ENCODE measurements at places on chromosomes 16 and 17.
A peak's percentile ranks its signal among the peaks of the same experiment; 100 is the strongest.

DNA sequence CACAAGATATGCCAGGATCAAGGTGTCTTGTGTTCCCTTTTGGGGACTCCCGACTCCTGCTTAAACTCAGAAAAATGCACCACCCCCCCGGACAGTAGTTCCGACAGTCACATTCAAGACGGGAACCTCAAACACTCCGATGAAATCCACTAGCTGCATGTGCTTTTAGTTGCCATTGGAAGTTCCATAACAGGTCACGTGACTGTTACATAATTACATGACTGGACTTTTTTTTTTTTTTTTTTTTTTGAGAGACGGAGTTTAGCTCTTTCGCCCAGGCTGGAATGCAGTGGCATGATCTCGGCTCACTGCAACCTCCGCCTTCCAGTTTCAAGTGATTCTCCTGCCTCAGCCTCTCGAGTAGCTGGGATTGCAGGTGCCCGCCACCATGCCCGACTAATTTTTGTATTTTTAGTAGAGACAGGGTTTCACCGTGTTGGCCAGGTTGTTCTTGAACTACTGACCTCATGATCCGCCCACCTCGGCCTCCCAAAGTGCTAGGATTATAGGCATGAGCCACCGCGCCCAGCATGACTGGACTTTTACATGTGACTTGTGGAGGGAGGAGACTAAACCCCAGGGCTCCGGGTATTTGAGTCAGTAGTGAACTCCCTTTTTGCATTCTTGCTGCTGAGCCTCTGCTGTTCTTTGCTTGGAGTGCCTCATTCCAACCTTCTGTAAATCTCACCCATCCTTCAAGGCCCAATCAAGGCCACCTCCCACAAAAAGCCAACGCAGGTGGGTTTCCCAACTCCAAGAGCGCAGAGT lies 1.6 kb downstream of the SIRT7 start:
- H3K27ac ChIP-seq, result peak overlapping the region; percentile 90
- H3K4me3 ChIP-seq, result peak overlapping the region; percentile 67
- no peak for DNase-seq
- peaks cover 37% of the 10 kb centered on the region for H3K4me1 ChIP-seq
- H3K27me3 ChIP-seq, result no peaks in the 10 kb centered on the region

DNA sequence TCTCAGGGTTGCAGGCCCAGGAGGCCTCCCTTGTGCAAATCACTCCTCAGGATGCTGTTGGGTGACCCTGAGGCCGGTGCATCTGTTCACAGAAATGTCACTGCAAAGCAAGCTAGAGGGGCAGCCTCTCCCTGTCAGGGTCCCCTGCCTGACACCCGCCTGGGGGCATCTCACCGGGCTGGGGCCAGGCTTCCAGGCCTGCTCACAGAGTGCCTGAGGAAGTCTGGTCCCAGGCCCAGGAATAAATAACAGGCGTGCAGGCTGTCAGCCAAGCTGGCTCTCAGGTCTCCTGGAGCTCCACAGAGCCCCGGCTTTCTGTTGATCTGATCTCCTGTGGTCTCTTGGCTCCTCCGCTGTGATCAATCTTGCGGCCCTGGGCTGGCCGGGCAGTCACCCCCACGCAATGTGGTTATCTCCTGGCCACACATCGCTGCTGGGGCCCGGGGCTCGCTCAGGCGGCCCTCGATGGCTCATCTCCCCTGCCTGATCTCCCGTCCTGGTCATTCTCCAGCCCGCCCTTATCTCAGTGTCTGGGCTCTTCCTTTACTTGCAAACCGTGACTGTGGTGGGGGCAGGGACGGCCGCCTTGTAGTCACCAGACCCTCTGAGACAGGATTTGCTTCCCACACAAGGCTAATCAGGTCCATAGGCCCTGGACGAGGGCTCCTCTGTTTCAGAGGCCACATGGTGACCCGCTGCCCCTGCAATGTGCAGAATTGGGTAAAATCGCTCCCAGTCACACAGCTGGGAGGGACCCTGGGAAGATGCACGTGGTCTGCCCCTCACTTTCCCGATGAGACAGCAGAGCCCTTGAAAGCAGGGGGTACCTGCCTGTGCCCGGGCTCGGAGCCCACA lies 231.2 kb upstream of the GSE1 start:
- no peaks in the 10 kb centered on the region for H3K36me3 ChIP-seq
- no peaks in the 10 kb centered on the region for H3K27me3 ChIP-seq
- peaks cover 7% of the 10 kb centered on the region for H3K4me1 ChIP-seq
- DNase-seq, result no peak
- no peak overlapping the region for H3K4me3 ChIP-seq

DNA sequence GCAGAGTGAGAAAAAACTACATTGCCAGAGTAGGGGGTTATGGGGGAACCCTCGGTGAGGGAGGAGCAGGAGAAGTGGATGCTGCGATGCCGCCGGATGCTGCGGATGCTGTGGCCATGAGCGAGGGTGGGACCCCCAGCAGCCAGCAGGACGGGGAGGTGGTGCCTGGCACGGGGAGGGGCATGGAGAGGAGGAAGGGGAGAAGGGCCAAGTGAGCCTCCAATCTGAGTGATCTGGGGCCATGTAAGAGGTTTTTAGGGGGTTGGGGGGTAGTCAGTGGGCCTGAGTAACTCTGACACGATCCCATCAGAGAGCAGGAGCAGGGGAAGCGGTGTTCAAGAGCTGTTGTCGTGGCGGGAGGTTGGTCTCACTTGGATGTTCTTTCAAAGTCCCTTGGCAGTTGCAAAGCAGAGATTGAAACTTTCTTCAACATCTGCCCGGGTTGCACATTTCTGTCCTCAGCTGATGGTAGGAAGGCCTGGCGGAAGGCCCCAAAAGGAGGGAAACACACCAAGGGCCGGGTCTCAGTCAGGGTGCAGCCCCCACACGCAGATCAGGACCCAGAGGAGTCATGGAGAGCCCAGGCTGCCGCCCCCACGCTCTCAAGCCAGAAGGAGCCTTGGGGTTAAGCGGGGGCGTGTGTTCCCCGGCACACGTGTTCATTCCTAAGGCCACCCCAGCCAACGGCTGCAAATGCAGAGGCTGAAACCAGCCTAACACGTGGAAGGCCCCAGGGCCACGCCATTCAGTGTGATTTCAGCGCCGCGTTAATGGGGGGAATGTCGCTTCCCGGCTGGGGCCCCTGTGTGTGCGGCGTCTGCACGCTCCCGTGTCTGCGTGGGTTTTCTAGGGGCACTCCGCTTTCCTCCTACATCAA lies 81.7 kb downstream of the ZDHHC7 start:
- no peaks in the 10 kb centered on the region for H3K4me1 ChIP-seq
- H3K36me3 ChIP-seq, result no peaks in the 10 kb centered on the region
- no peaks in the 10 kb centered on the region for H3K27me3 ChIP-seq
- H3K27ac ChIP-seq, result no peak overlapping the region
- H3K4me3 ChIP-seq, result no peak overlapping the region

GRCh38 chr17:76179496-76180467 lies 38.7 kb upstream of the FOXJ1 start:
- H3K36me3 ChIP-seq, result no peaks in the 10 kb centered on the region
- no peak overlapping the region for H3K27ac ChIP-seq
- H3K27me3 ChIP-seq, result no peaks in the 10 kb centered on the region

GRCh38 chr17:8387914-8388651 lies 5.1 kb upstream of the RPL26 start:
- DNase-seq, result no peak
- no peak overlapping the region for H3K4me3 ChIP-seq
- H3K36me3 ChIP-seq, result no peaks in the 10 kb centered on the region
- peaks cover 28% of the 10 kb centered on the region for H3K4me1 ChIP-seq
- H3K27me3 ChIP-seq, result no peaks in the 10 kb centered on the region

DNA sequence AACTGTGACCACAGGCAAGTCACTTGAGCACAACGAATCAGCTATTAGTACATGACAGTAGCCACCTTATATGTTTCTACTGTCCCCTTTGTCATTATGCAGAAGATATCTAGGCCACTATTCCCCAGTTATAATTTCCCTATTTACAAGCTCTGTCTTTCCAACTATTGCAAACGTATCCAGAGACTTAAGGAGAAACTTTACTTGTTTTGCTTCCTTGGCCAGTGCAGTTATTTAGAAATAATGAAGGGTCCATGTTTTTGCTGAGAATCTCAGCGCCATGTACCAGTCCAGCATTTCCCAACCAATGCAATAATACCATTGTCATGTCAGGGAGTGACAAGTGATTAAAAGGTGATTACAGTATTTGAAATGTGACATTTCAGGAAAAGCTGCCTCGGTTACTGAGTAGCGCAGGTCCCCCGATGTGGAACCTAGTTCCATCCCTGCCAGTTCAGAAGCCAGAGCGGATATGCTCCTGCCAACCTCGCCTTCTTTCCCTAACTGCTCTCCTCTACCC lies 743 bp downstream of the ZNF624 start:
- H3K4me1 ChIP-seq, result peaks cover 6% of the 10 kb centered on the region
- no peaks in the 10 kb centered on the region for H3K36me3 ChIP-seq
- peak; percentile 6 for DNase-seq

Measured in HCT116 (cell line).